ENCODE measurements at places on chromosomes 6 and 20.

DNA sequence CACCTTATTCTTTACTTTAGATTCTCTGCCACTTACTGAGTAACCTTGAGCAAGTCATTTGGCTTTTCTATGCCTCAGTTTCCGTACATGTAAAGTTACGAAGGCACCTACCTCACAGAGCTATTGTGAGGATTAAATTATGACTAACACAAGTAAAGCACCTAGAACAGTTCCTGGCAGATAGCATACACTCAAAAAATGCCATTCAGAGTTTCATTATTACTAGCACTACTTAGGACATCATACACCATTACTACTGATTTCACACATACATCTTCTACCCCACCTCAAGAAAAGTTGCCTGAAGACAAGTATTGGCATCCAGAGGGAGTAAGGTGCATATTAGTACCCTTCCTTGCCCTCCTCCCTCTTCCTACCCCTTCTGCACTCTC lies 107.8 kb downstream of the OGFRL1 start:
- DNase-seq, result no peak

DNA sequence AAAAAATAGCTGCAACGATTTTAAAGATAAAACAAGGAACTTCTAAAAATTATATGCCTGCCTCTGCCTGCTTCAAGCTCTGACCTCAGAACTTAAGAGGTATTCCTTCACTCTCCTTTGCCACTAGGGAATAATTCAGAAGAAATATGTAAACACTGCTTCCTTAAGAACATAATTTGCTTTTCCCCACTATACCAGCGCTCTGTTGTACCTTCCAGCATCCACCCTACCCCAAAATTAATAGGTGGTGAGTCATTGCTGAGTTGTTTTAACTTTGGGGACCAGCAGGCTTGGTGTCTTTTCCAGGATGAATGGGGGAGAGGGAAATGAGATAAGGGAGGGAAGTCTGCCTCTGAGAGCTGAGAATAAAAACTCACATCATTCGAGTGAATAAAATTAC lies 107.7 kb upstream of the ATXN1 start:
- no peak for DNase-seq

DNA sequence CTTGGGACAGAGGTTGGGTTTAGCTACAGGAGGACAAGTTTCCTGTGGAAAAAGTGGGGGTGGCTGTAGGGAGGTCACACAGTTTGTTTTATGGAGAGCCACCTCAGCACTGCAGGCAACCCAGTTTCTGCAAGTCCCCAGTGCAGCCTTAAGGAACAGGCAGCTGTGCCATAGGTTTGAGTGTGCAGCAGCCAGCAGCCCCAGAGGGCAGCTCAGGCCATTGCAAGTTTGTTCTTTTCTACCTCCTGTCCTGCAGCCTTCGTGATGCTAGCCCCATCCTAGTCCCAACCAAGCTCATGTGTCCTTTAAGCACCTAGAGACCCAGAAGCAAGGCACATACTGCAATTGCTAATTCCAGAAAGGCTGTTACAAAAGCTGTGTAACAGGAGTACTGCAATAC lies 58.8 kb downstream of the ZBTB9 start:
- DNase-seq, result no peak

GRCh38 chr6:43101497-43101896 lies 25.4 kb downstream of the PTK7 start:
- DNase-seq, result no peak

GRCh38 chr20:51412951-51413481 lies 129.5 kb downstream of the NFATC2 start:
- DNase-seq, result no peak
